ENCODE measurements at places on chromosomes 6 and 20.

- DNase-seq: no peak
Measured at GRCh38 chr6:16412171-16412570, 173.8 kb downstream of the GMPR start.

GRCh38 chr6:23175391-23175790, 606.0 kb downstream of the HDGFL1 start:
- DNase-seq: no peak

- DNase-seq: no peak
Measured at GRCh38 chr6:149471801-149472200, 13.0 kb downstream of the ZC3H12D start.

- no peak for DNase-seq
Measured at GRCh38 chr6:103799971-103800670, 1059.6 kb downstream of the HACE1 start.

- no peak for DNase-seq
Measured at GRCh38 chr6:46013639-46014038, 2.0 kb downstream of the CLIC5 start.

Measured in activated T-helper 1 cell treated with Interleukin-2 at 50 U/mL for 16 hours (primary cell).